AG09309 (cell line): ENCODE measurements at places on chromosomes 12 and 14.

DNA sequence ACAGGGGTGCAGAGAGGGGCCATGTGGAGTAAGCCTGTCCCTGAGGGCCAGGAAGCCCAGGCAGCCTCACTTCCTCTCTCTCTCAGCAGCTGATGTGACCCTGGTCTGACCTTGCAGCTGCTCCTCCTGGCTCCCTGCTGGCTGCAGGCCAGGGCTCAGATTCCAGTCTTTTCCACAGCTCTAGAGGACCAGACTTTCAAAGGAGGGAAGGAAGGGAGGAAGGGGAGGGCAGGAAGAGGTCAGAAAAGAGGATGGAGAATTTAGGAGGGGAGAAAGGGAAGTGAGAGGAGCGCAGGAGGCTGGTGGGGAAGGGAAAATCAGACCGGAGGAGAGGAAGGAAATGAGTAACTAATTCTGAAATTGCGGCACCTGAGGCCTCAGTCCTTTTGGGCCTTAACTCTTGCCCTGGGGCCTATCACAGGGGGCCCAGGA is 40.9 kb upstream of the VASH1 start:
- DNase-seq: no peak

DNA sequence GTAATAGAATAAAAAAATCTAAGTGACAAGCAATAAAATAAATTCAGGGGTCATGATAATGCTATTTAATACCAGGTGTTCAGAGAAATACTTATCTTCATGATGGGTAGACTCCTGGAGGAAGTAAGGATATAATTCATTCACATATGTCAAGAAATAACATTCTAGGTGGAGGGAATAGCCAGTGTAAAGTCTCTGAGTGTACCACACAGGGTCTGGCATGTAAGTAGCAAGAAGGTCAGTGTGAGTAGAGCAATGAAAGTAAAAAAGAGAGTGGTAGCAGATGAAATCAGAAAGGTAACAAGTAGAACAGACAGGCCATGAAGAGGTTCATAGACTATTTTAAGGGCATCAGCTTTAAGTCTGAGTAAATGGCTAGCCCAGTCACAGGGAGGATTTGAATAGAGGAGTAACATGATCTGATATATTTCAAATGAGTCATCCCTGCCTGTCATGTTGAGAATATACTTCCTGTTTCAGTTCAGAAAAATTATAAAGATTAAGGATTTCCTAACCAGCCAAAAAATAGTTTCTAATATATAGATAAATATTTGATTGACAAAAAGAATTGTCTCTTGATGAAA is 519.9 kb downstream of the C12orf50 start:
- DNase-seq: no peak

DNA sequence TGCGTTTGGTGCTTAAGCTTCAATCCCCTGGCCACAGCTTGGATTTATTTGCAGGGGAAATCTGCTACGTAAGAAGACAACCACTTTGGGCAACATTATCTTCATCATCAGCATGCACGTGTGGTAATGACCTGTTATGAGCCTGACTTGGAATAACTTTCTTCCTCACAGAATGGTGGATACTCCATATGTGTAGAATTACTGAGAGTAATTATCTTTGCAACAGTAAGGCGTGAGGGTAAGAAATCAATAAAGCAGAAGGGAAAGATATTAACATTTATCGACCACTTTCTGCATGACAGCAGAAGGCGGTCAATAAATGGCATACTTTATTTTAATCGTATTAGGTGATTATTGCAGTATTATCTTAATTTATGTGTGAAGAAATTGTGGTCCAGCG is 152.7 kb downstream of the RGS6 start:
- no peak for DNase-seq

DNA sequence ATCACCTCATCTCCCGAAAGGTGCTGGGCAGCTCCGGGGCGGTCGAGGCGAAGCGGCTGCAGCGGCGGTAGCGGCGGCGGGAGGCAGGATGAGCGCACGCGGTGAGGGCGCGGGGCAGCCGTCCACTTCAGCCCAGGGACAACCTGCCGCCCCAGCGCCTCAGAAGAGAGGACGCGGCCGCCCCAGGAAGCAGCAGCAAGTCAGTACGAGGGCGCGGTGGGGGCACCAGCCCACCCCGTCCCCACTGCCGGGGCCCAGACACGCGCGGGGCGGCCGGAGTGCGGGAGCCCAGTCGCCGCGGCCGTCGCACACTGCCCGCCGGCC is 862 bp downstream of the HMGA2 start:
- no peak for DNase-seq

GRCh38 chr12:47838286-47838931 is 18.7 kb upstream of the HDAC7 start:
- DNase-seq: no peak
